ENCODE measurements at places on chromosomes 11 and 22.

- DNase-seq, result no peak
Measured at GRCh38 chr11:57207168-57207567, 25.4 kb downstream of the LRRC55 start.

GRCh38 chr22:26894766-26895485, 237.5 kb downstream of the MIAT start:
- DNase-seq, result no peak

- no peak for DNase-seq
Measured at GRCh38 chr11:93478841-93479240, 64.3 kb downstream of the SMCO4 start.

DNA sequence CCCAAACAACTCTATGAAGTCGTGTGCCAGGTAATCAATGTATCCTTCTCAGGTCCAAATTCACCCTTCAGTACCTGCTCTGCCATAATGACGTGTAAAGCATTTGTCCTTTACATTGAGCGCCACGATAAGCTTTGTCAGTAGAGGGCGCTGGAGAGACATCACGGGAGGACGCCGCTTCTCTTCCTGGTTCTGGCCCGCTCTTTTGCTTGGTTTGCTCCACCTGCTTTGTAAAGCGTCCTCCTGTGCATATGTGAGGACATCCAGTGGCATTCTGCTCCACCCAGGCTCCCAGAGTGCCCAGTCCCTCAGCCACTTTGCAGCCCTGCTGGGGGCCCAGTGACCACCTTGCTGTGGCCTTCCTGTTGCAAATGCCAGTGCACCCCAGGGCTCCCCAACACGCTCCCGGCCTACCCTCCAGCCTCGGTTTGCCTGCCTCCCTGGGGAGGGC, 61.1 kb downstream of the WT1 start:
- no peak for DNase-seq

DNA sequence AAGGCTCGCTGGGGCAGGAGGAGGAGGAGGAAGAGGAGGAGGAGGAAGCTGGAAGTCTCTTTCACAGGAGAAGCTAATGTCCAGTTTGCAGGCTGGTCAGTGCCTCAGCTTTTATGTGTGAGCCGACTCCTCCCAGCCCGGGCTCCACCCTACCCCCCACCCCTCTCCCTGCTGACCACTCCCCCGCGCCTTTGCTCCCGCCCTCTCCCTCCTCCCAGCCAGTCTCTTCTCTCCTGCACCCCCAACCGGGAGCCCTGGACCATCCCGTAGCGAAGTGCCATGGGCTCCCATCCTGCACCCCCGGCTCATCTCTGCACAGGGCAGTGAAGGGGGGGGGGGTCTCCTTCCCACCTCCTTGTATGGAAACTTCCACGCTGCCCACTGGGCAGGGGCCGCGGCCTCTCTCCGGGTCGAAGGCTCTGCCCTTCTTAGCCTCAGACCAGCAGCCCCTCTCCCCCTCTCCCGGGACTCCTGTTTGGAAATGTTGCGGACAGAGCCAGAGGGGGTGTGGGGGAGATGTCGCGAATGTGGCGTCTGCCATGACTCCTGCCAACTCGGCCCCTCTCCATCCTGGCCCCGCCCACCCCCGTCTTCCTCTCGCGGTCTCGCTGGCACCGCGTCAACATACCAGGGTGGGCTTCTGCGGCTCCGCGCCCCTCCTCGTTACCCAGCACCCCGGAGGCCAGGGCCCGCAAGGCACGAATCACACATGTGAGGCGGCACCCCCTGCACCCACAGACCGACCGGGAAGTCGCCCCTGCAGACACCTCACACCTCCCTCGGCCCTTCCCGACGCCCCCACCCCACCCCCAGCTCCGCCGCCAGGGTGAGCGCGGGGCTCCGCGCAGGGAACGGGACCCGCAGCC, 1.8 kb downstream of the IGF2 start:
- DNase-seq, result no peak

GRCh38 chr11:120330045-120330444, 4.9 kb downstream of the TLCD5 start:
- DNase-seq, result no peak
